ENCODE measurements at places on chromosomes 3 and 15. TPM values are rescaled to one million over a fixed set of nuclear protein-coding genes. Genes with fewer than 3 reads are reported as not detected.
A peak's percentile ranks its signal among the peaks of the same experiment; 100 is the strongest.

GRCh38 chr3:46850468-46850779 lies 12.8 kb downstream of the MYL3 start:
- DNase-seq, result no peak
- H3K4me1 ChIP-seq, result peaks cover 20% of the 10 kb centered on the region
- H3K4me3 ChIP-seq, result no peak overlapping the region
- no peaks in the 10 kb centered on the region for H3K27me3 ChIP-seq
- H3K36me3 ChIP-seq, result no peaks in the 10 kb centered on the region
- H3K27ac ChIP-seq, result no peak overlapping the region

ACAN gene
- total RNA-seq, result 0.24 TPM

SI gene
- not detected for total RNA-seq

DNA sequence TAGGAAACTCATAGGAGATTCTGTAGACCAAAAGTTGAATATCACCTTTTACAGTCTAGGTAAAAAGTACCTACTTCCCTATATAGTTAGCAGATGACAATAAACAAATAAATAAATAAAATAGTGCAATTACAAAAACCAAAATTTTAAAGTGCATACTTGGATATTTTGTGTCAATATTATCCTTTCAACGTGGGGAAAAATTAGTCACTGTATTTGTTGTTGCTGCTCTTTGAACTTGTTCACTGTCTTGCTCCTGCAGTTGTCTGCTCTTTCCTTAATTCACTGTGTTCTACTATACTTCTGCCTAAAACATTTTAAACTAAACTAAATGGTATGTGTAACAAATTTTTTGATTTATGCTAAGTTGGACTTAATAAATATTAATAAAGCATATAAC lies 889.0 kb downstream of the ROBO1 start:
- no peak overlapping the region for H3K4me3 ChIP-seq
- no peaks in the 10 kb centered on the region for H3K36me3 ChIP-seq
- no peaks in the 10 kb centered on the region for H3K4me1 ChIP-seq
- H3K27me3 ChIP-seq, result no peaks in the 10 kb centered on the region

- H3K4me3 ChIP-seq, result no peak overlapping the region
- H3K4me1 ChIP-seq, result no peaks in the 10 kb centered on the region
- no peak for DNase-seq
- H3K27me3 ChIP-seq, result no peaks in the 10 kb centered on the region
- H3K36me3 ChIP-seq, result no peaks in the 10 kb centered on the region
These were observed 523.2 kb upstream of the ZNF717 start for GRCh38 chr3:76308541-76308940.

DNA sequence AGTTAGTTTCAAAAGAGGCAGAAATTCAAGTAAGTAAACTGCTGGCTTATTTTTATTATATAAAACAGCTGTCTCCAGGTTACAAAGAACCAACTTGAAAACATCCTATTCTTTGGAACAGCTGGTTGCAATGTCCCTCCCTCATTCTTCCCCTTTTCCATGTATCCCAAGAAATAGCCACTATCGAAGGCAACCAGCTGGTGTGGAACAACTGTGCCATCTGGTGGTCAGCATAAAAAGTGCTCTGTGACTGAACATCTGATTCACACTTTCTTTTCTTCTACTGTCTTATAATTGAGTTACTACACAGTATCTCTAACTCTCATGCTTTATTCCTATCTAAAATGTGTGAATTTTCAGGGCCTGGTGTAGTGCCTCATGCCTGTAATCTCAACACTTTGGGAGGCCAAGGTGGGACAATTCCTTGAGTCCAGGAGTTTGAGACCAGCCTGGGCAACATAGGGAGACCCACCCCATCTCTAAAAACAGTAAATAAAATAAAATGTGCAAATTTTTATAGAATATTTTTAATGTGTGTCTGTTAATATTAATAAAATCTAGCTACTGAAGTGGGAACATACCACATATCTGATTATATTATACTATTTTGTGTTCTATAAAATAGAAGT lies 9.6 kb downstream of the OSBPL11 start:
- no peaks in the 10 kb centered on the region for H3K36me3 ChIP-seq
- H3K27ac ChIP-seq, result no peak overlapping the region
- peak; percentile 57 for DNase-seq

- H3K4me3 ChIP-seq, result no peak overlapping the region
- DNase-seq, result no peak
- H3K36me3 ChIP-seq, result no peaks in the 10 kb centered on the region
- peaks cover 3% of the 10 kb centered on the region for H3K4me1 ChIP-seq
- no peaks in the 10 kb centered on the region for H3K27me3 ChIP-seq
- H3K27ac ChIP-seq, result no peak overlapping the region
These were observed 133.9 kb downstream of the EEFSEC start for GRCh38 chr3:128287216-128287615.

- no peaks in the 10 kb centered on the region for H3K36me3 ChIP-seq
- peak overlapping the region; percentile 69 for H3K27ac ChIP-seq
- DNase-seq, result no peak
- H3K4me1 ChIP-seq, result no peaks in the 10 kb centered on the region
- H3K27me3 ChIP-seq, result no peaks in the 10 kb centered on the region
- peak overlapping the region; percentile 61 for H3K4me3 ChIP-seq
These were observed 2.5 kb downstream of the MAP3K13 start for GRCh38 chr3:185365291-185366073.

GRCh38 chr3:155211266-155211665 lies 82.2 kb downstream of the STRIT1 start:
- no peaks in the 10 kb centered on the region for H3K4me1 ChIP-seq
- no peaks in the 10 kb centered on the region for H3K27me3 ChIP-seq
- DNase-seq, result no peak
- no peak overlapping the region for H3K4me3 ChIP-seq
- no peaks in the 10 kb centered on the region for H3K36me3 ChIP-seq

DNA sequence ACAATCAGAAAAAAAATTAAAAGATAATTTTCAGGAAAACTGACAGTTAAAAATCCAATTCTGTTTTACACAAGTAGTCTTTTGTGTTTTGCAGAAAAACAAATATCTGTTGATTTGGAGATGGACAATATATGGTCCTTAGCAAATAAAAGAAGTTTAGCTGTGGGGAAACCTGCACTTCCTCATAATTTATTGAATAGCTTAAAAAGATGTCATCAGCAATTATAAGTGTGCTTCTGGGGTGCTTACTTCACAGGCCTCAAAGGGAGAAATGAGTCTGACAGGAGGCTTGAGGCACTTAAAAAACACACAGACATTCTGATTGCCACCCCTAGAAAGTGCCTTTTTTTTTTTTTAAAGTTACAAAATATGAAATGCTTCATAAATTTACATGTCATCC lies 31.6 kb upstream of the CERS3 start:
- H3K27me3 ChIP-seq, result no peaks in the 10 kb centered on the region
- H3K4me1 ChIP-seq, result peaks cover 2% of the 10 kb centered on the region
- H3K4me3 ChIP-seq, result no peak overlapping the region
- peak overlapping the region; percentile 1 for H3K27ac ChIP-seq
- no peaks in the 10 kb centered on the region for H3K36me3 ChIP-seq

DNA sequence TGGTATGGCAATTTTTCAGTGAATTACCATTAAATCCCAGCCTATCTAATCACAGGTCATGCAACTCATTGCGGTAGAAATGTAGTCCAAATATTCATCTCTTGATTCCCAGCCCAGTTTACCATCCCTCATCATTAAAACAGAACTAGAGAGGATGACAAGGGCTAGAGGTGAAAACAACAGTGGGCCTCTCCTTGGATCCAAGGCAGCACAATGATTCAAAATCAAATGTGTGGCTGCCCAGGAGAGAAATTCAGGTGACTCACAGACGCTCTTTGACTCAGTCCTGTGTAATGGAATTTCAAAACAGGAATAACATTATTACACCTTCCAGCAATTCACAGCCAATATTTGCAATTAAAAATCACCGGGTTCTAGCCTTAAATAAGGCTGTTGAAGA lies 246.5 kb downstream of the TBL1XR1 start:
- H3K4me3 ChIP-seq, result no peak overlapping the region
- DNase-seq, result no peak
- H3K27me3 ChIP-seq, result no peaks in the 10 kb centered on the region
- peaks cover 4% of the 10 kb centered on the region for H3K4me1 ChIP-seq

GRCh38 chr3:83453056-83453455 lies 1505.7 kb upstream of the CADM2 start:
- DNase-seq, result no peak
- H3K36me3 ChIP-seq, result no peaks in the 10 kb centered on the region
- H3K4me3 ChIP-seq, result no peak overlapping the region

POC1A gene
- 1.4 TPM for total RNA-seq

WDR82 gene
- total RNA-seq, result 46.7 TPM

DNA sequence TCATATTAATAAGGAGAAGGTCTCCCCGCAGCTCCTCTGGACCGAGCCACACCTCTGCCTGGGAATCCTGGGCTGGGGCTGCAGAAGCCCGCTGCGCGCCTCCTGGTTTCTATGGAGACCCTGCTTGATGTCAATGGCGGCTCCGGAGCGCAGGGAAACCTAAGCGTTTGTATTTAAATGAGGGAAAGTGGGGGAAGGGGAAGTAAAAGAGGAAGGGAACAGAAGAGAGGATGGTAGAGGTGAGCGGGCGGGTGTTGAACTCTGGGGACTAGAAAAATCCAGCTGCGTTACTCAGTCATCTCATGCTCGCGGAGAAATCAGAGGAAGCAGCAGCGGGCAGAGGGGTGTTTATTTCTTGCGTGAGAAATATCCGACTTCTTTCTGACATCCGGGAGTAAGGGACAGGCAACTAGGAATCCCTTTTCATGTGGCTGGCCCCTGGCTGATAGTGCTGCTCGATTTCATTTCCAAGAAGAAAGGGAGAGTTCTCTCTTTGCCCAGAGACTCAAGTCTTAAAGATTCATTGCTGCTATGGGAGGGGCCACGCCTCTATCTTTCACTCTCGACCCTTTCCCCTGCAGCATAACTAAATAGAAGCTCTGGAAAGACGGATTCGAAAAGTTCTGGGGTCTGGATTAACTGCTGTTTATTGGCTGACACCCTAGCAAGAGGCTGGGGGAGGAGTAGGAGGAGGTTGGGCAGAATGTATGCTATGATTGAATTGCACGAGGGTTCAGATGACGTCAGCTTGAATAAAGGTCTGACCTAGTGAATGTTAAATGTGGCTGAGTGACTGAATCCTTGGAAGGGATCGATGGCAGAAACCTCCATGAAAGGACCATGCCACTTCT lies 110.5 kb upstream of the GAP43 start:
- H3K4me3 ChIP-seq, result peak overlapping the region; percentile 48
- DNase-seq, result peak; percentile 43
- H3K4me1 ChIP-seq, result peaks cover 5% of the 10 kb centered on the region
- no peaks in the 10 kb centered on the region for H3K36me3 ChIP-seq
- H3K27me3 ChIP-seq, result no peaks in the 10 kb centered on the region

GRCh38 chr3:50008931-50009330 lies 69.0 kb downstream of the RBM6 start:
- H3K27ac ChIP-seq, result no peak overlapping the region
- H3K36me3 ChIP-seq, result no peaks in the 10 kb centered on the region
- no peaks in the 10 kb centered on the region for H3K27me3 ChIP-seq
- no peak for DNase-seq
- H3K4me3 ChIP-seq, result no peak overlapping the region

B3GALNT1 gene
- total RNA-seq, result 14.7 TPM

TGM4 gene
- not detected for total RNA-seq

DNA sequence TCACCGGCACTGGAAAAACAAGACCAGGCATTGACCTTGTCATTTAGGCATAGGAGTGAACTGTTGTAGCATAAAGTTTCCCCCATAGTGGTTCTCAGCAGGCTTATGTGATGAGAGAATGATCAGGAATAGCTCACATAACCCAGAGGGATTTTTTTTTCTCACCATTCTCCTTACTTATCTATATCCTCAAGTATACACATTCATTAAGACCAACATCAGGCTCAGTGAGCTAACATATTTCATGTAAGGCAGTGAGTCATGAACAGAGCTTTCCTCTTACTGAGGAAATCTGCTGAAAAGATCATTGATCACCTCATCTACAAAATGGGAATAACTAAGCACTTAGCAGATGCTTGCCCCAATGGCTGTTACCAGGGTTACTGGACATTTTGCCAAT lies 396.6 kb upstream of the TMCO5A start:
- H3K27ac ChIP-seq, result no peak overlapping the region
- no peak overlapping the region for H3K4me3 ChIP-seq
- no peak for DNase-seq
- H3K27me3 ChIP-seq, result no peaks in the 10 kb centered on the region
- no peaks in the 10 kb centered on the region for H3K36me3 ChIP-seq
- H3K4me1 ChIP-seq, result no peaks in the 10 kb centered on the region

DNA sequence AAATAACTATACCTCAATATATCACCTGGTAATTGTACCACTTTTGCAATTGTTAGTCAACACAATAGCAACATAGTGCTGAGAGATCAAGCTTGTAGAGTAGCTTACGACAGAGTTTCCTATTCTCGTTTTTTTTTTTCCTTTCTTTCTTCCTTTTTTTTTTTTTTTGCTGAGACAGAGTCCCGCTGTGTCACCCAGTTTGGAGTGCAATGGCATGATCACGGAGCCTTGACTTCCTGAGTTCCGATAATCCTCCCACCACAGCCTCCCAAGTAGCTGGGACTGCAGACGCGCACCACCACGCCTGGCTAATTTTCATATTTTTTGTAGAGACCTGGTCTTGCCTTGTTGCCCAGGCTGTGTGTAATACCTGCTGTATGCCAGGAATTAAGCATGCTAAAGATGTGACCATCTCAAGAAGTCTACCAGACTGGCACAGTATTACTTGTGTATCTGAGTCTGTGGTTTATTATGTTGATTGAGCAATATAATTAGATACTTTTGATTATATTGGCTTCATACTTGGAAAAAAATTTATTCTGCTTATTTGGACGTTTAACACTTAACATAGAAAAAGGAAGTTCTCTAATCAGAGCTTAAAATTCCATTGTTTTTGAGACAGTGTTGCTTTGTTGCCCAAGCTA lies 3.0 kb downstream of the SELENOT start:
- peaks cover 44% of the 10 kb centered on the region for H3K4me1 ChIP-seq
- peak overlapping the region; percentile 38 for H3K27ac ChIP-seq
- no peak for DNase-seq
- H3K4me3 ChIP-seq, result no peak overlapping the region

FBXO40 gene
- total RNA-seq, result not detected

NAALADL2 gene
- 5.2 TPM for total RNA-seq

TNNC1 gene
- 124 TPM for total RNA-seq

DNA sequence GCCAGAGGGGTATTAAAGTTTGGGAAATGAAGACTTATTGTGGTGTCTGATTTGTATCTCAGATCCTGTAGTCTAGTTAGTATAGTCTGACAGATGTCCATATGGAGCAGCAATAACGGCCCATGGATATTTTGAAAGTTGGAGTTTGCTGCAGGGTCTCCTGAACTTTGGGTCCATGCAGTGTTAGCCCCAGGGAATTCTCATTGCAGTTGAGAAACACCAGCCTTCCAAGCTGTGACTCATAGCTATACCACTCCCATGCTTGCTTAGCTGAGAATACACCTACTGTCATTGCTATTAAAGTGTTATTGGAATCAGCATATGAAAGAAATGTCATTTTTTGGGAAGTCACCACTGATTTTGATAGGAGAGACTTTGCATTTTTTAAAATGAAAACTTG lies 29.2 kb downstream of the TMOD2 start:
- peaks cover 34% of the 10 kb centered on the region for H3K36me3 ChIP-seq
- H3K27me3 ChIP-seq, result no peaks in the 10 kb centered on the region
- no peak for DNase-seq
- H3K4me3 ChIP-seq, result no peak overlapping the region
- no peaks in the 10 kb centered on the region for H3K4me1 ChIP-seq

GRCh38 chr3:52306978-52307377 lies 9.1 kb upstream of the DNAH1 start:
- no peaks in the 10 kb centered on the region for H3K36me3 ChIP-seq
- no peaks in the 10 kb centered on the region for H3K4me1 ChIP-seq
- DNase-seq, result no peak
- H3K27me3 ChIP-seq, result no peaks in the 10 kb centered on the region
- no peak overlapping the region for H3K4me3 ChIP-seq
- H3K27ac ChIP-seq, result no peak overlapping the region

CPLX3 gene
- total RNA-seq, result not detected
